ENCODE measurements at places on chromosomes 2 and 18.

DNA sequence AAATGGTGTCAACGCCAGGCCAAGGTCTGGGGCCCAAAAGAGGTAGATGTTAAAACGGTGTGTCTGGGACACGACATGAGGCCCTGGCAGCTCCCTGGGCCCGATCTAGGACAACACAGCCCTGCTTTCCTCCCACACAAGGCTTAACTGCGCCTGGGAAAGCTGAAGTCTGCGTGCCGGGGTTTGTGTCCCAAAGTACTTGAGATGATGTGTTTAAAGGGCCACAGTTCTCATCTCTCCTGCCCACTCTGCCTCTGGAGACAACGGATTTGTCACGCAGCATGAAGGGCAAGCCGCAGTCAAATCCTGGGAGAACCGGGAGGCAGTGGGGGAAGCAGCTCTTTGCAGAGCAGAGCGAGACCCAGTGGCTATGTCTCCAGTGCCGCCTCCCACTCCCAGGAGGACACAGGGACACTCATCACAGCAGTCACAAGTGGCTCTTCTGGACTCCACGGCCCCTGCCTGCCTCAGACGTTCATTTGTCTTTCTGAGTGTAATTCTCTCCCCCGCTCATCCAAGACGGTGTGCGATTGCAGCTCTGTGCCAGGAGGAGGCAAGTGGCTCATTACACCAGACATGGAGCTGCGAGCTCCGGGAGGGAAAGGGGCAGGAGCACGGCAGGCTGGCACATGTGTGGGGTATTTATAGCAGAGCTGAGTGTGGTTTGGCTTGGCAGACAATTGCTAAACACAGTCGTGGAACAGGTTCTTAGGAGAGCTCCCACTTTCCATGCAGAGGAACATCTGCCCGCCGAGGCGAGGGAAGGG lies 57.7 kb upstream of the SEMA4C start:
- DNase-seq, result no peak

GRCh38 chr18:75551071-75551470 lies 123.6 kb upstream of the SMIM21 start:
- no peak for DNase-seq

DNA sequence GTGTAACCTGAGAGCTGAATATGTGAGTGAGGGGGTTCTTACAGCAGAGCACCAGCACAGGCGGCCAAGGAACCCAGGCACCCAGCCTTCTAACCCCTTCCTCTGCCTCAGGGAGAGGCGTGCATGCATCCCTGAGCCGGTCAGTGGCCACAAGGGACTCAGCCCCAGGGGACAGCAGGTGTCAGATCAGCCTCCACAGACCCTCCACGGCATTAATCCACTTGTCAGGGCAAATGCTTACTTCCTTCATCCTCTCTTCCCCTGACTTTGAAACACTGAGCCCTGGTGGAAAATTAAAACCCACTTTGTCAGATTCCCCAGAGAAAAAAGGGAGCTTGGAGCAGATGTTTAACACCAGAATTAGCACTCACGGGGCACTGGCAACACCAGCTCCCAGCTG lies 60.5 kb upstream of the SMAD2 start:
- DNase-seq, result no peak

DNA sequence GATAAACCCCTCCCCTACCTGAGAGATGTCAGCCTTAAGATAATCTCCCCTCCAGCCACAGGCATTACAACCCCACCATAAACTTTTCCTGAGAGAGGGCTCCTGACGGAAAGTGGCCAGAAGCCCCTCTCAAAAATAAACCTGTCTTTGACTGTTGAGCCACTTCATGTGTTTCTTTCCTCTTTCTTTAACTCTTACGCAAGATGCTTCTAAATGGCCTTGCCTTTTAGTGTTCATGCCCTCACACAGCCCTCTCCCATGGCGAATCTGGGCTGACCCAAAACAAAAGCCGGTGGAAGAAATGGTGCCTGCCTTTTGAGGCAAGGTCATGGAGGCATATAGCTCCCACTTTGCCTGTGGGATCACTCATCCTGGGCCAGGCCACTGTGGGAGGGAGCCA lies 54.4 kb downstream of the NAPG start:
- no peak for DNase-seq

DNA sequence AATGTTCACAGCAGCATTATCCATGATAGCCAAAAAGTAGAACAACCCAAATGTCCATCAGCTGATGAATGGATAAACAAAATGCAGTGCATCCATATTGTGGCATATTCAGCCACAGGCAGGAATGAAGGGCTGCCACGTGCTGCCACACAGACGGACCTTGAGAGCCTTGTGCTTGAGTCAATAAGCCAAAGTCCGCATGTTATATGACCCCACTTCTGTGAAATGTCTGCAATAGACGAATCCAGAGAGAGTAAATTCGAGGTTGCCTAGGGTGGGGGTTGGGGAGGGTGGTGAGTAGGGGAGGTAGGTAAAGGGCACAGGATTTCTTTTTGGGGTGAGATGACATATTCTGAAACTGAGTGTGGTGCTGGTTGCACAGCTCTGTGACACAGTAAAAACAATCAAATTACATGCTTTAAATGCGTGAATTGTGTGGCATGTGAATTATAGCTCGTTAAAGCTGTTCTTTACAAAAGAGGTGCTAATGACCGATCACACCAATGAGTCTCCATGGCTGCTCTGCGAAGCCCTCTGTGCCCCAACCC lies 38.9 kb upstream of the LDLRAD4 start:
- DNase-seq, result no peak

GRCh38 chr2:160816916-160817499 lies 323.4 kb upstream of the RBMS1 start:
- no peak for DNase-seq

- no peak for DNase-seq
These were observed 37.4 kb downstream of the PNO1 start for GRCh38 chr2:68195096-68195495.

GRCh38 chr2:191739194-191739593 lies 61.3 kb downstream of the NABP1 start:
- no peak for DNase-seq

DNA sequence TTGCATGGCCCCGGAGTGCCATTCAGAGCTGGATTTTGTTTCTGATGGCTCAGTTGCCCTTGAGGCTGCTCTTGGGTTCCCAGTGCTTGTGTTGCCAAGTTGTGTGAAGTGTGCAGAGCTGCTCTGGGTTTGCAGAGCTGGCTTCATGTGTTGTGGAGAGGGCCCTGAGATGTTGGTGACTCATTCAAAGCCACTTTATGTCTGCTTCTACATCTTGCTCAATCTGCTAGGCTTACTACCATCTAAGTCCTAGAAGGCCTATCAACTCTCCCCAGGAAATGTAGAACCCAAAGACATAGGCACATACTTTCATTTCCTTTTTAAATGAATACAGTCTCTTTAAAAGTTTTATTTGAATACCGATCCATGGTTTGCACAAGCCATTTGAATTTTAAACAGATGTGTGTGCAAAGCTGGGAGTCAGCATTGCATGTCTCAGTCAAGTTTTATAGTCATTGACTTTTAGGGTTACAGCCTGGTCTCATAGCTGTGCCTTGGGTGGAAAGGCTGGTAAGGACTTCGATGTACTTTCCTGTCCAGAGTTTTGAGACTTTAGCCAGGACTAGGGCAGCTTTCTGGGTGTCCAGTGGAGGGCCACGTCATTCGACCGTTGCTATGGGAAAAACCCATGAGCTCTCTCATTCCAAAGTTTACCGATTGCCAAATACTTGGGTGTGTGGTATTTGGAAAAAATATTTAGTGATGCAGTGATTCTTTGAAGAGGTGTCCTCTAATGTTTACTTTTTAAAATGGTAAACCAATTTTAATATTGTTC lies 105.0 kb downstream of the LTBP1 start:
- no peak for DNase-seq

DNA sequence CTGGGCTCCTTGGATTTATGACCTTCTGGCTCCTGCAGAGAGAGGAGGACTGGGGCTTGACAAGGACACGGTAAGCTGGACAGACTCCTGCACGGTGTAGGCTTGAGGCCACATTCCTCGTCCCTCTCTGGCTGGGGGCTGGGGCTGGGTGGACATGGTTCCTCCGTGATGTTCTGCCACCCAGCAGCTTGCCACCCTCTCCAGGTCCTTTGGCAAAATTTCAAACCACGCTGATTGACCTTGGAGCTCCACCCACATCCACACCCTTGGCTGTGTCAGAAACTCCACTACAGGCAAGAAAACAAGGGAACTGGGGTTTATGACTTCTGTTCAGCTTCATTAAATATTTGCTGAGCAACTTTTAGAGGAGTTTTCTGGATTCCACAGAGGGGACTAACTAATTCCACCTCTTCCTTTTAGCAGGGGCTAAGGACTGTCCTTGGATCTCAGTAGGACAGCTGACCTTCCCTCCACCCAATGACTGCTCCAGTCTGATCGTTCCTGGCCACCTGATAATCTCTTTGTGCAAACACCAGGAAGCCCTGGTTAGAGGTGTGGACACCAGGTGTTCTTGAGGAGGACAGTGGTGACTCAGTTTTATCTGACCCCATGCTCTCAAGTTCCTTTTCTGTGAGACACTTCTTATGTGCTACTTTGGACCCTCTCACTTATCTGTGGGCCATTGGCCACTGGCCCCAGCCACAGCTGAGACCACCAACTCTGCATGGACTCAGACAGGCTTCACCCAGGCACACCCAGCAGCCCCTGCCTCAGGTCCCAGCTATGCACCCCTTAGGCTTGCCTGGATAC lies 29.3 kb downstream of the GPR55 start:
- peak; percentile 12 for DNase-seq
